ENCODE measurements at places on chromosomes 5 and 9.

DNA sequence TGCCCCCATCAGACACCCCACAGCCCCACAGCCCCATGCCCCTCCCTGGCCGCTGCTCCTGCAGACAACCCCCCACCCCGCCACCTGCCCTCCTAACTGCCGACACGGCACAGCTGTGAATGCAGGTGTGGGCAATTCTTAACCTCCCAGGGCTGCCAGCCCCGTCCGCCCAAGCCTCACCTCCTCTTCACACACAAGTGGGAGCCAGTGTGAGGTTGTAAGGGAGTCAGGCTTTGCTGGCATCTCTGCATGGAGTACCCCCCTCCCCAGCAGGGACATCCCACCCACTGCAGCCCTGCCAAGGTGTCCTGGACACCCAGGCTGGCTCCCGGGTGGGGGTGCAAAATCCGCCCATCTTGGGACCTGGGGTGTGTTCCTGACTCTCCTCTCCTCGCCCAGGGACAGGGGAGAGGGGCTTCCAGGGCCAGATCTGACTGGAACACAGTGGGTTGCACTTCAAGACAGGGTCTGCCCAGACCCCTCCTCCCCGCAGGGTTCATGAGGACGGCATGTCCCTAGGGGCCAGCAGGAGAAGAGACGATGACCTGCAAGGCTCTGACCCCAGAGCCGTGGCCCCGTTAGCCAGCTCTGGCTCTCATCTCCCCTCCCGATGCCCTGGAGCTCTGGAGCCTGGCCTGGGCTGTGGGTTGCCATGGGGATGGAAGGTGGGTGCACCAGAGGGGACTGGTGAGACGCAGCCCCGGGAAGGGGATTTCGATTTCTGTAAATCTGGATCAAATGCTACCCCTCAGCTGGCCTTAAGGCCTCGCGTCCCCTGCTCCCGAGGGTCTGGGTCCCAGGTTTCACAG is 34.4 kb downstream of the SARDH start:
- DNase-seq: no peak

- no peak for DNase-seq
Measured at GRCh38 chr5:39599721-39600431, 175.1 kb upstream of the DAB2 start.

DNA sequence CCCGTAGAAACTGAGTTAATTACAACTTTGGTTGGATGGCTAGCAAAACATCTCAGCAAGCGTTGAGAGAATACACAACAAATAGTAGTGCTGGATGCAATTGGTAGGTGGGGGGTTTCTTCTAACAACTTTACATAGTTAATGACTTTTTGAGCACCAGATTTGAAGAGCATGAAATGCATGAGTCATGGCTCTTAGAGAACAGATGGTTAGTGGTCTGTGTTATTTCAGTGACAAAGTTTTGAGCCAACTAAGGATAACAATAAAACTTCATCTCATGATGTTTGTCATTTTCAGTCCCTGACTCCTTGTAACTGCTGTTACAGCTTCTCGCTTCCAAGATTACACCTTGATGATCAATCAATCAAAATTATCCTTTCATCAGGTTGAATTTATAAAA is 399.0 kb upstream of the BRINP1 start:
- no peak for DNase-seq

GRCh38 chr5:68352166-68352565 is 136.6 kb downstream of the PIK3R1 start:
- no peak for DNase-seq

GRCh38 chr9:22643541-22643940 is 196.9 kb downstream of the DMRTA1 start:
- DNase-seq: no peak

- no peak for DNase-seq
Measured at GRCh38 chr5:143976055-143976454, 164.1 kb downstream of the HMHB1 start.

- no peak for DNase-seq
Measured at GRCh38 chr9:120608421-120608820, 28.5 kb upstream of the CDK5RAP2 start.

GRCh38 chr5:79811081-79811480 is 121.4 kb downstream of the CMYA5 start:
- no peak for DNase-seq

Measured in stimulated activated CD8-positive, alpha-beta memory T cell treated with anti-CD3 and anti-CD28 coated beads, Interleukin-4, amount 100 ng/mL, for 1 hour (primary cell).